Tongue (tissue), 3 donors: ENCODE measurements at places on chromosomes 6 and 20. TPM values are rescaled to one million over a fixed set of nuclear protein-coding genes. Genes with fewer than 3 reads are reported as not detected.
A peak's percentile ranks its signal among the peaks of the same experiment; 100 is the strongest.

The POU5F1 gene
- 7.5 TPM for total RNA-seq

- DNase-seq: no peak
Observed at GRCh38 chr20:45695496-45695895, 6.3 kb upstream of the WFDC13 start.

GRCh38 chr6:13989496-13990144, 64.9 kb downstream of the RNF182 start:
- DNase-seq: no peak

GRCh38 chr6:13427316-13427715, 60.1 kb downstream of the GFOD1 start:
- no peak for DNase-seq

- DNase-seq: no peak
Observed at GRCh38 chr6:25446830-25447569, 167.8 kb downstream of the CARMIL1 start.

GRCh38 chr20:49157146-49157545, 31.0 kb downstream of the STAU1 start:
- DNase-seq: no peak

The ARMH2 gene
- not detected for total RNA-seq

The SLC32A1 gene
- total RNA-seq: not detected

DNA sequence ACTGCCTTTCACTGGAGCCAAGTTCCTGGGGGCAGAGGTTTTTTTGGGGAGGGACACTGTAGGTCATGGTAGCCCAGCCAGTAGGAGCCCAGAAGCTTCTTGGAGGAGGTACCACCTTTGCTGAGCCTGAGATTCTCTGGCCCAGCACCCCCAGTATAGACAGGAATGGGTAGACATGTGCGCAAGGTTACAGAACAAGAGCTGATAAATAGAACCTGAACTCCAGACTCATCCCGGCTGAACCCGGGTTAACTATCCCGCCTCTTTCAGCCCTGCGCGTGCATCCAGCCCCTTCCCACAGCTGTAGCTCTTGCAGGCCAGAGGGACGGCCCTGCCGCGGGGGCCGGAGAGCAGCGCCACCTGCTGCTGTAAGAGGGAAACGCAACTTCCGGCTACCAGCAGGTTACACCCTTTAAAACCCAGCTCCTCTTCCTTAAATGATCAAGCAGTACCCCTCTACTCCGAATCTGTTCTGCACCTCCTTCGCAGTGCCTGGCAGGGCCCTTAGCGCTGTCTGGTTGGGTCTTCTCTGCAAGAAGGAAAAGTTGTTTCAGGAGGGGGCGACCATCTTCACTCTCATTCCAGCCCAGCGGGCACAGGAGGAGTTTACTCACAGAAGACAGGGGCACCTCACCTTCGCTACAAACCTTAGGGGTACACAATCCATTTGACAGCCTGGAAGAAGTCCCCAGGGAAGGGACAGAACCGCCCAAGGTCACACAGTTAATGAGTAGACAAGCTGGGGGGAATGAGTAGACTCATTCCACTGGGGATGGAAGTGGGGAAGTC, 7.5 kb downstream of the SRXN1 start:
- DNase-seq: peak; percentile 91

DNA sequence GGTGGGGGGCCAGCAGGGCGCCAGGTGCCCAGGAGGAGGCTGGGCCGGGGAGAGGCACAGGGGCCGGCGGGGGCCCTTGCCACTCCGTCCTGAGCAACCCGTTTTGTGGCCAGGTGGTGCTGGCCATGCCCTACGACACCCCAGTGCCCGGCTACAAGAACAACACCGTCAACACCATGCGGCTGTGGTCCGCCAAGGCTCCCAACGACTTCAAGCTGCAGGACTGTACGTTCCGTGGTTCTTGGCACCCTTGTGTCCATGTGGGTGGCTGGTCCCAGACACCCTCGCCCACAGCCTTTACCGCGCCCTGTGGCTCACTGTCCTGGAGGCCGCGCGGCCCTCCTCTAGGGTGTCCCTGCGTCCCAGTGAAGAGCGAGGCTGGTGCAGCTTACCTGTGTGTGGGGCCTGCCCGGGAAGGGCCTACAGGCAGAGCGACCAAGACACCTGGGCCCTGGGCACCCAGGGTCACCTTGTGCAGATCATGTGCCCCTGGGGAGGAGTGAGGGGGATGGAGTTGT, 28.7 kb downstream of the PYGB start:
- DNase-seq: no peak

GRCh38 chr6:42135722-42136121, 6.7 kb downstream of the C6orf132 start:
- DNase-seq: no peak

The MOCS1 gene
- 13.7 TPM for total RNA-seq

DNA sequence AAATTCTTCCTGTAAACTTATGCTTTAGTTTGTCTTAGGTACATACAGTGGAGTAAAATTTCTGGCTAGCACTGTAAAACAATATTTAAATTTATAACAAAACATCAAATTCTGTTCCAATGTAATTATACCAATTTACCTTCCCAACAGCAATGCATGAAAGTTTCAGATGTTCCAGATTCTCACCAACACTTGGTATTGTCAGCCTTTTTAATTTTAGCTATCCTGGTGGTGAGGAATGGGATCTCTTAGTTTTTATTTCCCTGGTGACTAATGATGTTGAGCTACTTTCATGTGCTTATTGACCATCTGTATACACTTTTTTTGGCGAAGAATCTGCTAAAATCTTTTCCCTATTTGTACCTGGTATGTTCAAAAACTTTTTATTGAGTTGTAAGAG, 76.1 kb upstream of the PHACTR1 start:
- DNase-seq: no peak

The MDN1 gene
- 36.0 TPM for total RNA-seq

DNA sequence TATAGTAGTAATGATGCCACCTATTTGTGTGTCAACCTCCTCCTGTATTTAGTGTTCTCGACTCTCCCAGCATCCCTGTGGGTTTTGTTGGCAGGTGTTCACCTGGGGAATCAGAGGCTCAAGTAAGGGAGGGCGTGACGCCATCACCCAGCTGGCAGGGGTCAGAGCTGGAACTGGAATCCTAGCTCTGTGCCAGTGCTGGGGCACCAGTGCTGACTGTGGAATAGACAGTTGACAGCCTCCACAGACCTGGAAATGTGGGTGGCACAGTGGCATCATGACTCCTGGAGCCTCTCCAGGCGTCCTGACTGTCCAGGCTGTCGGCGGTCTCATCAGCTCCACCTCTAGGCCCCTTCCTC, 102.8 kb downstream of the SYCP2 start:
- DNase-seq: no peak

The BCAS1 gene
- 2.4 TPM for total RNA-seq

The RAET1L gene
- total RNA-seq: 3.3 TPM

- DNase-seq: peak; percentile 57
Observed at GRCh38 chr6:36386495-36387439, 702 bp downstream of the ETV7 start.

The CST3 gene
- 229 TPM for total RNA-seq

The FOXS1 gene
- total RNA-seq: 3.6 TPM

The DOK5 gene
- 20.1 TPM for total RNA-seq

GRCh38 chr6:27838945-27839625, 73.1 kb downstream of the OR2B2 start:
- peak; percentile 76 for DNase-seq

DNA sequence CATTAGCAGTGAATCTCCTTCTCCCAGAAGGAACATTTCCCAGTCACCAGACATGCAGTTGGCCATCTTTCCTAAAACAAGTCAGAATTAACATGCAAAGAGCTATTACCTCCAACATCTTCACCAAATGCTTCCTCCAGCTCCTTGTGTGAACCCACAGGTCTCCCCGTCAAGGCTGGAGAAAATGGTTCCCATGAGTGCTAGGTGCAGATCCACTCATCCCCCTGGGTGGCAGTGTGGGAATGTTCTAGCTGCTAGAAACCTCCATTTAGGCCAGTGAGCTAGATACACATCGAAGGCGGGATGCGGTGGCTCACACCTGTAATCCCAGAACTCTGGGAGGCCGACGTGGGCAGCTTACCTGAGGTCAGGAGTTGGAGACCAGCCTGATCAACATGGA, 603.9 kb upstream of the SLC35B3 start:
- DNase-seq: no peak

The SLC12A5 gene
- 0.21 TPM for total RNA-seq

DNA sequence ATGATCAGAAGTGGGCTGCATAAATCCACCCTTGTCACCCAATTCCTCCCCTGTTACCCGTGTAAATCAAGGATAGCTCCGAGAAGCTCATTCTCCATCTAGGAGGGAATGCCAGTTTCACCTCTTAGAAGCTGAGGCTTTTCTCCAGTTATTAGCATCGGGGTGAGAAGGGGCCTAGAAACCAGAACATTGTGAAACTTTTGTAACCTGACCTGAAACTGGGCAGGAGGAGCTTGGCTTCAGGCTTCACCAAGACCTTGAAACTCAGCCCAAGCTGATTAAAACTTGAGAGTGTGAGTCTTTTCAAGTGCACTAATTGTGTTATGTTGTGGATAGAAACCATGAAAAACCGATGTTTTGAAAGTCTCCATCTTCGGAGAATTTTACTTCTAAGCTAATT, 103.1 kb downstream of the BMP2 start:
- DNase-seq: peak; percentile 5

GRCh38 chr6:17066610-17067009, 35.2 kb upstream of the STMND1 start:
- no peak for DNase-seq

DNA sequence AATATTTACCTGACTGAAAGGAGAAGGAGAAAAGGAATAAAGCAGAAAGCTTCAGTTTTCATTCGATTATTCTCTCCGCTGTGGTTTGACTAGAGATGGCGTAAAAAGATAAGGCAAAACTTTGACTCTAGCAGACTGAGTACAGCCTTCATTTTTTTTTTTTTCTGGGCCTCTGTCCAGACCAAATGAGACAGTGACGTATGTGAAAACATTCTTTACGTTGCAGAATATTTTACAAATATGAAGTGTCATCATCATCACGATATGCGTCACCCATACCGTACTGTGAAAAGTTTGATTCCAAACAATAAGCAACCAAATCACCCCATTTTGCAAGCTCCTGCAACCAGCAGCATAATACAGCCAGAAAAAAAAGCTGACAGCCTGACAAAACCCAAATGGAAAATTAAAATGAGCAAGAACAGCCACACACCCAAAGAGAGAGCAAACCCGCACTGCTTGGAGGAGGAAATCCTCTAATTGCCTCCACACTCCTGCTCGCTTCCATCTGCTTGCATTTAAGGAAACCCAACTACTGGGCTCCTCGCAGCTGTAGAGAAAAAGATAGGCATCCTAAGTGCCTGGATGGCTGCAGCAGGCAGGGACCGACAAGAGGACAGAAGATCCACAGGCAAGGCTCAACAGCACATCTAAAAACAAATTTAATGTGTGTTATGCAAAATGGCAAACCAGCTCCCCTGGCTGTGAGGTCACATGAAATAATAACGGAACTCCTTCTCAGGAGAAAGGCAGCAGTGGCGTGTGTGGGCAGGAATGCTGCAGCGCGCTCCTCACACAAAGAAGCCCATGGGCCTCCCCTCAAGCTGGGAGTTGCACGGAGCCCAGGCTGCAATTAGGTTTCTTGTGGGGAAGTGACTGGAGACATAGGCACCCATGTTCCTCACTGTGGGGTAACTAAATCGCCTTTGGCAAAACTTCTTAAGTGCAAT, 113.1 kb downstream of the FYN start:
- peak; percentile 89 for DNase-seq

- no peak for DNase-seq
Observed at GRCh38 chr6:10617008-10617696, 77.3 kb downstream of the C6orf52 start.

The OVOL2 gene
- total RNA-seq: 1.0 TPM

DNA sequence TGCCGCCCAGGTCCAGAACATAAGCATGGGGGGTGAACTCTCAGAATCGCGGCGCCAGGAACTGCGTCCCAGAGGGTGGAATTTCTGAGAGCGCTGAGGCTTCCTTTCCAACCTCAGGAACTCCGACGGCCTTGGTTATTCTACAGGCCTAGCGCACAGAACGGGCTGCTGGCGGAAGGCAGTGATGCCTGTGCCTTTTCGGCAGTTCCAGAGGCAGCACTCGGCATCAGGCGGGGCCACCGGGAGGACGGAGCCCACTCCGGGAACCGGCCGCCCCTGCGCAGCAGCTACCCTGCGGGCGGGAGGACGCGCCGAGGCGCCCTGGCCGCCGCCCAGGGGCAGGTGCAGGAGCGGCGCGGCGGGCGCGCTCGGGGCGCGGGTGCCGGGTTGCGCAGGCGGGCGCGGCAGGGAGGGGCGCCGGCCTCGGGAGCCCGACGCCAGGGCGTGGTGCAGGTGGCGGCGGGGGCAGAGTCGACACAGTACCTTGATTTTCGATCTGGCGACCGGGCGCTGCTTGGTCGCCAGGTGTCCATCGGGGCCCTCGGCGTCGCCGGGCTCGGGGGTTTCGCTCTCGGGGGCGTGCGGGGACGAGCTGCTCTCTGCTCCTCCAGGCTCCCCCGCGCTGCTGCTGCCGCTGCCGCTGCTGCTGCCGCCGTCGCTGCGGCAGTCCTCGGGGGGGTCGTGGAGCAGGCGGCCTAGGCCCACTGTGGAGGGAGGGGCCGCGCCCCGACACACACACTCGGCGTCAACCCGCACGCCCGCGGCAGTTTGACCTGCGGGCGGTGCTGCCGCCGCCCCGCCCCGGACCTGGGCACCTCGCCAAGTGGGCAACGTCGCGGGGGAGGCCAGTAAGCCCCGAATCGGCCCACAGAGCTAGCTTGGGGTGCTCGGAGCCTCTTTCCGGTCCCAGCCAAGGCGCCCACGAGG, 1.3 kb downstream of the OVOL2 start:
- peak; percentile 20 for DNase-seq

DNA sequence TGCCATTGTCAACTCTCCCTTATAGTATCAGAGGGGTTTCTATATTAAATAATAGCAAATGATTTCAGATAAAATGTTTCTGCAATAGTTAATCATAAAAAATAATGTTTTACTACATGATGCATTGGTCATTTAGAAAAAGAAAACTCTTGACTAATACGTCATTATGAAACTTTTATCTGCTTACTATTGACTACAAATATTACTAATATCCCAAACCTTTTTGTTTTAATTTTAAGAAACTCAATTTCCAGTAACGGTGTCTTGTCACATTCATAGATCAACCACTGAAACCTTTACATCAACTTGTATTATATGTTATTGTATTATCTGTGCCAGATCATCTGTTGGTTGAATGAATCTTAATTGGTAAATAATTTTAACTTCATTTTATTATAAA, 482.9 kb upstream of the SLC35B3 start:
- no peak for DNase-seq

DNA sequence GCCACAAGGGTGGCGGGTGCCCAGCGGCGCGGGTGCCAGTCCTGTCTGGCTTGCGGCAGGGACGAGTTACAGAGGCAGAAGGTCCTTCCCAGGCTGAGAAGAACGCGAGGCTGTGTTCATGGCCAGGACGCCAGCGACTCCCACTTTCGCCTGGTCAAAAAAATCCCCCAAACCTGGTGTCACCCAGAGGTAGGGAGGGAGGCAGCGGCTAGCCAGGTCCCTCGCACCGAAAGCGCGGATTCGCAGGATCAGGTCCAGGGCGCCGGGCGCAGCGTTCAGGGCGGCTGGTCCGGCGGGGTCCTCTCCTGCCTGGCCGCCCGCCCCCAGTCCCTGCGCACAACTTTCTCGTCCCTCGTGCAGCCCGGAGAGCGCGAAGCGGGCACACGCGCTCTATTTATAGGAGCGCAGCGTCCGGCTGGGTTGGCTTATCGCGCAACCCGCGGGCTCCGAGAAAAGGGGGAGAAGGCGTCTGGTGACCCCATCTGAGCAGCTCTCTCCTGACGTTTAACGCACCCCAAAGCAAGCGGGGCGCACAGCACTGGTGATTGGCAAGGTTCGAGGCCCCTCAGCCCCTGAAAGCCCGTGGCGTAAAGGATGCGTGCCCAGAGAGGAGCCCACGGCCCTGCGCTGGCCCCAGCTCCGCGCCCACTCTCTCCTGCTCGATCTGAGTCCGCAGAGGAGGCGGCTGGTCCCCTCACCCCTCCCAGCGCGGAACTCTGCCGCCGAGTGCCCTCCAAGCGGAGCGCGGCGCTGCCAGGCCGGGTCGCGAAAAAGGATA, 519 bp downstream of the CBLN4 start:
- no peak for DNase-seq

The SLC17A3 gene
- not detected for total RNA-seq
